Kidney (tissue), 22 donors: ENCODE measurements at places on chromosomes 11 and 22. TPM values are rescaled to one million over a fixed set of nuclear protein-coding genes. Genes with fewer than 3 reads are reported as not detected.

Gene OR8G1
- polyA plus RNA-seq: not detected

Gene FREY1
- 0.99 TPM for polyA plus RNA-seq

Gene MS4A8
- 0.67 TPM for polyA plus RNA-seq

Gene C1QTNF4
- polyA plus RNA-seq: 0.62 TPM

Gene PDE3B
- polyA plus RNA-seq: 0.99 TPM

Gene FAM180B
- polyA plus RNA-seq: not detected

Gene ST13
- polyA plus RNA-seq: 230 TPM
